ENCODE measurements at places on chromosomes 1 and 21.

- DNase-seq = no peak
Measured at GRCh38 chr1:63408331-63408730, 40.9 kb downstream of the ALG6 start.

GRCh38 chr1:64133036-64133435 lies 70.4 kb upstream of the UBE2U start:
- no peak for DNase-seq

- DNase-seq = no peak
Measured at GRCh38 chr1:26078286-26079177, 11.1 kb upstream of the TRIM63 start.

DNA sequence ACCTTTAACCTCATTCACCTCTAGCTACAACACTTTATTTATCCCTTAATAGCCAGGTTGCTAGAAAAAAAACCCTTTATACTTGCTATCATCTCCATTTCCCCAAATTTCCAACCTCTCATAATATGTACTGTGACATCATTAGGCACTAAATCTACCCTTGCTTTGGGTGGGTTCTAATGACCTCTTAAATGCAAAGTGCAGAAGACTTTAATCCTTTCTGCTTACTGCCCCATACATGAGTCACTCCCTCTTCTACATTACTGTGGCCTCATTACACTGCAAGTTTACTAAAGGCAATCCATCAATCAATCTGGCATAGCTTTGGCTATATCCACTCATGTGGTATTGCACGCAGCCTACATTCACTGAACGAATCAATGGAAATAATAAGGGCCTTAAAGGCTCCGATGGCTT lies 353.3 kb downstream of the SMYD3 start:
- no peak for DNase-seq

GRCh38 chr1:7022058-7022457 lies 236.8 kb downstream of the CAMTA1 start:
- DNase-seq = no peak

DNA sequence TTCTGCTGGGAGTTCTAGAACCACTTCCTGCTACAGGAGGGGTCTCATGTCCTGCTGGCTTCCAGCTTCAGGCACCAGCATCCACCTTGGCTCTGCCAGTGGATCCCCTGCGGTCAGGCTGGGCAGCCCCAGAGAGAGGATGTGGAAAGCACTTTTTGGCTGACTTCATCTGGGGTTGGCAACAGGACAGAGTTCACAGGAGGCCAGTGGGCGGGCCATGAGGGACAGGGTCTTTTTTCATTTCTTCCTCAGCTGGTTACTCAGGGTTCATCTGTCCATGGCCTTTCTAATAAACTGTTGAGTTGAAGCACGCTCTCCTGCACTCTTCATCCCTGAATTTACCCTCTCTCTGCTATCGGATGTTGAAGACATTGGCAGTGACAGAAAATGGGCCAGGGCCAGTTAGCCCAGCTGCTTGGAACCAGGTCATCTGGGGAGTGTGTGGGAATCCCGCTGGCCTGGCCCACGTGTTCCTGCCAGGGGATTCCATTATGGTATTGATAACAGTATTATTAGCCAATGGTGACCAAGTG lies 45.2 kb downstream of the RPS6KA1 start:
- DNase-seq = no peak

GRCh38 chr1:181117648-181118449 lies 29.3 kb downstream of the IER5 start:
- no peak for DNase-seq

- no peak for DNase-seq
Measured at GRCh38 chr1:35708441-35708921, 10.2 kb downstream of the C1orf216 start.

DNA sequence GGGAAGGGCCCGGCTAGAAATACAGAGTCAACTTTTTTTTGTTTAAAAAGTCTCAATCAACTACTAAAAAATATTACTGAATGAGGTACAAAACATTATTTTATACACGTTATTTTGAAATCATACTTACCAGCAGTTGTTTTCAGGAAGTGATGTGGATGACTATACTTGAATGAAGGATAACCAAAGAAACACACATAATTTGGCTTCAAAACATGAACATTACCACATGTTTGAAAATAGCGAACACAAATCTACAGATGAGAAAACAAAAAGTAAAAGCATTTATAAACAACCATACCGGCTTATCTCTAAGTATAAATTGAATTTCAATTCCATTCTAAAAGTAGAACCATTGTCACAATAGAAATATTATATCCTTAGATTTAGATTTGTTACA lies 9.0 kb downstream of the DBT start:
- DNase-seq = no peak

DNA sequence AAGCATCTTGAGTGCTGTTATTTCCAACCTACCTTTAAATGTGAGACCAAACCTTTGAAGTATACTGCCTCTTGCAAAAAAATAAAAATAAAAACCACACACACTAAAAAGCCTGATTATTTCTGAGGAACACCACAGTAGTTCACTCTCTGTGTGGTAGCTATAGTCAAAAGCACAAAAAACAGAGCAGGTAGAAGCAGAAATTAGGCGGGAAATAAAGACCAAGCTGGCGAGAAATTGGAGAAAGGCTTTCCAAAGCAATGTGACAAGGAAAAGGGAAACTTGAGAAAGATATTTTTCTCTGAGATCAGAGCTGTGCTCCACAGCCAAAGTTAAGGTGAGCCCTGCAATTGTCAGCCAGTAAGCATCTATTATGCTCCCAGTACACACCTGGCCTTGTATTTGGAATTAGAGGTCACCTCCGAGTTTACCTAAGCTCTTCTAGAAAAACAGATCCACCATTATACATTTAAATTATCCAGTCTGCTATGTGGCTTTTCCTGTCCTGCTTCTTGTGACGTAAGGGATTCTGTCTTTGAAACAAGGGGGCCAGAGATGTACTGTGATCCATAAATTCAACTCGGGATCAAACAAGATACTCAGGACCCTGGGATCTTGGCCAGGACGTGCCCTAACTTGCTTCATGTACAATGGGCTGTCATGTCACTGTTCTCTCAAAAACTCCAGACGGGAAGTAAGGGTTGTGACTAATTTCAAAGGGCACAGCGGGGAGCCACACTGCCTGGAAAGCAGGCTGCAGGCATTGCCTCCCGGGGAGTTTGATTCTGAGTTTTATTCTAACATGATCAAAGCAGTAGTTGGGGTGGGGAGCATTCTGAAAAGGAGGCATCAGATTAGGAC lies 39.8 kb upstream of the RAB4A start:
- DNase-seq = no peak

DNA sequence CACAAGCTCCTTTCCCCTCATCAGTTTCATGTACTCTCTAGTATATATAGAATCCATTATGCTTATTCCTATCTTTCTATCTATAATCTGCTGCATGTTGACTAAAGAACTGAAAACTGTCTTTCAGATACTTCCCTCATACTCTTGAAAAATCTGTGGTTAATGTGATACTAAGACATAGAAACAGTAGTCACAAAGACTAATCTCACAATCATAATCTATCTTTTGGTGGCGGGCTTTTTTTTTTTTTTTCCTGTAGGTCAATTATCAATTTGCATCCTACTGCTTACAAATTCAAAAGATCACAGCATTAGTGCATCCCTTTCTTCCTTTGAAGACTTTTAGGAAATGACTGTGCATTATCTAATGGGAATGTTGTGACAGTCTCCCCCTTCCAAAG lies 4.7 kb downstream of the UBR4 start:
- DNase-seq = no peak

- DNase-seq = no peak
Measured at GRCh38 chr1:28322194-28322593, 6.6 kb upstream of the MED18 start.

DNA sequence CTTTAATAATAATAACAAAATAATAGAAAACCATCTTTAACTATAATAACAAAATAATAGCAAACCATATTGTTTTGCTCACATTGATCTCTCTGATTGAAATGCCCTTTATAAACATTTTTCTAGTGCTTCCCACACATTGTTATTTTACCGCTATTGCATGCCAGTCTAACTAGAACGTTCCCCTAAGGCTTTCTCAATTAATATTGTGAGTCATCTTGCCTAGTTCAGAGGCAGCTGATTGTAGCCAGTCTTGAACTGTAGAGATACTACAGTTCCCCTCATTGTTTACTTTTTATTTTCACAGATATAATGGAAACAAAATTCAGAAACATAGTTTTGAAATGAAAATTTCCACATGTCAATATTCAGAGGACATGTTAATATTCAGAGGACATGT lies 192.3 kb upstream of the ADGRL4 start:
- DNase-seq = no peak

DNA sequence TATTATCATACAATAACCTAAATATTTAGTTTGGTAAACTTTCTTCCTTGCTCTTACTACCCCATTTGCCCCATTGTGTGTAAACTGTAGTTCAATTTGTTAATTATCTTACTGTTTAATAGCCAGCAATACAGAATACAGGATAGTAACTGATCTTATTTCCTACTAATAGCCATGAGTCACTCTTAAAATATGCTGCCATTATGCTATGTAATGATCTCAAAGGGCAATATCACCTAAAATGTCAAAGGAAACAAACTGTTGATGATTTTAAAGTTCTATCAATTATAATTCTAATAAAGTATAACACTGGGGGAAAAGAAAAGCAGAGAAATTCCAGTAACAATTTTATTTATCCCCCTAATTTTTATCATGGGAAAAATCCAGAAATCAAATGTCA lies 4.3 kb downstream of the SLC30A1 start:
- DNase-seq = no peak

DNA sequence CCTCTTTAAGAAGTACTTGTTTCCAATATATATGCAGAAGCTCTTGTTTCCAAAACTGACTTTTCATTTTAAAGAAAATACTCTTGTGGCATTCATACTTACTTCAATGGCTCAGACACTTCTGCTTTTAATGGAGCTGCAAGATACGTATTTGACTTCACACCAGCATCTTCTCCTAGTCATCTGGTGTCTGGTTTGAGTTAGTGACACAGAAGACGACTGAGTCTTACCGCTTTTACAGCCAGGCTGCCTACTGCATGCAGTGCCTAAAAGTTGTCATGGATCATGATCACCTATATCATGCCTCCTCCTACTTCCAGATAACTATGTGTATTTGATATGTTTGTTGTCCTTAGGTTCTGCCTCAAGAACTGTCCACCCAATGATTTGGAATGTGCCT lies 185.9 kb downstream of the TPR start:
- DNase-seq = no peak

DNA sequence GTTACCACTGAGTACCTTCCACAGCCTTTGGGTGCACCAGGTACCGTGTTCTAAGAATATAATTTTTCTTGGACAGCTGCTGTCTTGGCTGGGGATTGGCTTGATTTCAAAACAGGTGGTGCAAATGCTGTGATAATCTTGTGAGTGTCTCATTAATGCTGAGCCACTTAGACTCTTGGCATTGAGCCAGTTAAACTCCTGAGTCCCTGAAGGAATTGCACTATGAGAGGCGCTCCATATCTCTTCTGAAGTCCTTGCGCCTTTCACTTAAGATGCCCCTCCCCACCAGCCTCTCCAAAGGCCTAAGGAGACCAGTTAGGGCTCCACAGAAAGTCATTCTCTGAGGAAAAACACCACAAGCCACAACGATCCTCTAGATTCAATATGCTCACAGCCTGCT lies 51.0 kb downstream of the BACH1 start:
- DNase-seq = no peak

- no peak for DNase-seq
Measured at GRCh38 chr1:38818175-38818976, 41.2 kb downstream of the RRAGC start.

DNA sequence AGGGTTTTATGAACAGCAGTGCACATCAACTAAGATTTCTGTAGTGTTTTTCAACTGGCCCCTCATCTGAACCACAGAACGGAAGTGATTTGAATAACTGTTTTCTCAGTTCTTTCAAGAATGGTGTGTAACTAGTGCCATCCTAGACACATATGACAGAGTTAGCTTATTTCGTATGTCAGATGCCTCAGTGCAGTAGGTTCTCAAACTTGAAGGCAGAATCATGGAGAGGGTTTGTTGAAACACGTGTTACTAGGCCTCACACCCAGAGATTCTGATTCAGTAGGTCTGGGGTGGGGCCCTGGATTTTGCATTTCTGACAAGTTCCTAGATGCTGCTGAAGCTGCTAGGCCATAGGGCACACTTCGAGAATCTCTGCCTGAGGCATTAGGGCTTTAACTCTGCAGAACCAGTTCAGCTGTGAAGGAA lies 49.0 kb downstream of the SCCPDH start:
- no peak for DNase-seq

- DNase-seq = no peak
Measured at GRCh38 chr1:207298636-207299398, 22.7 kb upstream of the CD55 start.

DNA sequence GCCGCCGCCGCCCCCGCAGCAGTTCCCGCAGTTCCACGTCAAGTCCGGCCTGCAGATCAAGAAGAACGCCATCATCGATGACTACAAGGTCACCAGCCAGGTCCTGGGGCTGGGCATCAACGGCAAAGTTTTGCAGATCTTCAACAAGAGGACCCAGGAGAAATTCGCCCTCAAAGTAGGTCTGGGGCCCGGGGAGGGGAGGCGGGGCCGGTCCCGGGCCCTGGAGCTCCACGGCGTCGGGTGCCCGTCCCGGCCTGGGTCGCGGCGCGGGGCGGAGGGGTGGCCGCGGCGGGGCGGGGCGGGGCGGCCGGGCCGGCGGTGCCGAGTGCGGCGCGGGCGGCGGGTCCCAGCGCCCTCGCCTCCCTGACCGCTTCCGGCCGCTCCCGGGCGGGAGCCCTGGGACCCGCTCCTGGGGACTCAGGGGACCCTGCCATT lies 646 bp downstream of the MAPKAPK2 start:
- no peak for DNase-seq

- DNase-seq = no peak
Measured at GRCh38 chr1:186572509-186572908, 107.7 kb downstream of the PTGS2 start.

DNA sequence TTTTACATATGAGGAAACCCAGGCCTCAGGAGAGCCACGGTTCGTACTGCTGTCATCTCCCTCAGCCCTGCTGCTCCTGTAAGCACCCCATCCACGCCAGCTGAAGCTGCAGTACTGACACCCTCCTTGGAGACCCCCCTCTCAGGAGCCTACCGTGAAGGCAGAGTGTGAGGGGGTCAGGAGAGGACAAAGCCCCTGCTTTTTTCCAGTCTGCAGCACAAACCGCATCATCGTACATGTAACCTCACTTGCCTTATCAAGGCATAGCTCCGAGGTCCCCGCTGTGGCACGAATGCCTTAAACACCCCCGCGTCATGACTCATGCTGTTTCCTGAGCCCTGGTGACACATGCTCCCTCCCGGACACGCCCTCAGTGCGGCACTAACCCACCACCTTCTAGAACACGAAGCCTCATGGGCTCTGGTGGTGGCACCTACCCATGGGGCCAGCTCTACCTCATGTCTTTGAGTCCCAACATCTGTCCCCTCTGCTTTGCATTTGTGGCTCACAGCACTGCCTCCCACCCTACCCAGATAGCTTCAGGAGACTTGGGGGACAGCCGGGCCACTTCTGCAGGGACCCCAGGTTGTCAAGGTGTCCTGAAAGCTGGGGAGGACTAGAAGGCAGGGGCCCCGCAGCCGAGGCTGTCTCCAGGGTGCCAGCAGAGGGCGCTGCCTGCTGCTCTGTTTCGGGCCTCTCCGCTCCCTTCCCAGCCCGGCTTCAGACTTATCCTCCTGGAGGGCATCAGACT lies 4.9 kb downstream of the SH3BGRL3 start:
- DNase-seq = peak; percentile 90

Data from stimulated activated CD4-positive, alpha-beta T cell treated with anti-CD3 and anti-CD28 coated beads, TNF-alpha, amount 100 ng/mL, for 48 hours (primary cell).